ENCODE measurements at places on chromosomes 3 and 15.

DNA sequence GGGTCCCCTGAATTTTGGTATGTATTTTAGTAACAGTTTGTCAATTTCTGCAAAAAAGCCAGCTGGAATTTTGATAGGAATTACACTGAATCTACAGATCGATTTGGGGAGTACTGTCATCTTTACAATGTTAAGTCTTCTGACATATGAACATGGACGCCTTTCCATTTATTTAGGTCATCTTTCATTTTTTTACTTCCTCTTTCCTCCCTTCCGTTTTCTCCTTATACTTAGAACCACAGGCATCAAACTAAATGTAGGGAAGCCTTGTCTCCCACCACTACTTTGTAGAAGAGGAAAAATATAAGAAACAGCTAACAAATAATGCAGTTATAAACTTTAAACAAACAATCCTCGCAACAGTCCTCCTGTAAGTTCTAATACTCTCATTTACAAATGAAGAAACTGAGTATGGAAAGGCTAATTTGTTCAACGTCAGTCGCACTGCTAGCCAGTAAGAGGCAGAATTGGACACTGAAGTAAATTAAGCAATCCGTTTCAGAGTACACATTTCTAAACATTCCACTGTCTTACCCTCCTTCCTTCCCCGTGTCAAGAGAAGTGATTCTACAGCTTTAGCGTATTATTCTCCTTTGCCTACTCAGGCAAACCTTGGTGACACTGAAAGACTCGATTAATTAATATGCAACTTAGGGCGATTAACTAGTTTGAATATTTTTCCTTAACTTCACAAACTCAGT, 25.6 kb downstream of the RHOA start:
- DNase-seq: no peak

DNA sequence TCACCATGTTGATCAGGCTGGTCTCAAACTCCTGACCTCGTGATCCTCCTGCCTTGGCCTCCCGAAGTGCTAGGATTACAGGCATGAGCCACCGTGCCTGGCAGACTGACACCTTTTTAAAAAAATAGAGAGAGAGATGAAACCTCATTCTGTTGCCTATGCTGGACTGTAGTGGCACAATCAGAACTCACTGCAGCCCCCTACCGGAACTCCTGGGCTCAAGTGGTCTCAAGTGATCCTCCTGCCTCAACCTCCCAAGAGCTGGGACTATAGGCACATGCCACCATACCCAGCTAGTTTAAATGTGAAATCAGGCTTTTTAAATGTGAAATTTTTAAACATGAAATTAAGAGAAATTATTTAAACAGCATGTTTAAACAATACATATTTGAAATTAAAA, 265.2 kb upstream of the UBE2E1 start:
- DNase-seq: no peak

DNA sequence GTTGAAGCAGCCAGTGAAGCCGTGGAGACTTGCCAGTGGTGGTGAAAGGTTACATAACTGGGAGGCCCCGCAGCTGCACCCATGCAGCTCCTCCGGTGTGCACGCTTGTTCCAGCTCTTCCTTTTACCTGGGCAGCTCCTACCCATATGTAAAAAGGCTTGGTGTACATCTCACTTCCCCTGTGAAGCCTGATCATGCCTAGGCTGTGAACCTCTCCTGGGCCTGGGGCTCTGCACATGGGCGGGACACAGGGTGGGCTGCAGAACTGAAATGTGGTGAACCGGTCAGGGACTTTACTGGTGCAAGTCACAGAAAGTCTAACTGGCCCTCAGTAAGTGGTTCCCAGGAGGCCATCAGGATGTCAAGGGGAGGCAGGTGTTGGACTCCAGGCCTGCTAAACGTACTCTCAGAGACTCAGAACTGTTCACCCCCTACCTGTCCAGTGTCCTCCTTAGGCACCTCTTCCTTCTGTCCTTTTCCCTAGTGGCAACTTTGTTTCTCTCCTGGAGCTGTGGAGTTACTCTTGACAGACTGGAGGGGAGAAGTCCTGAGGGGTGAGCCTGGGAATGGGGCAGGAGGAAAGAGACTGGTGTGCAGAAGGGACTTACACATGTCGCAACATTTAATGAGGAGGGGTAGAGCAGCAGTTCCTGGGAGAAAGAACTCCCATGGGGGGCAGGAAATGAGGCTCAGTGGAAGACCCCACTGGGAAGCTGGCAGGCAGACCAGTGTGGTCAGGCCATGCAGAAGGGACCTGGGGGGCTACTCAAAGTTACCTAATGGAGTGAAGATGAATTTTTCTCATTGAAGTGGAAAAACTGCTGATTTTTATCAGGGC, 148.1 kb downstream of the EEFSEC start:
- no peak for DNase-seq

- no peak for DNase-seq
These were observed 81.7 kb downstream of the CD47 start for GRCh38 chr3:108008931-108009639.

DNA sequence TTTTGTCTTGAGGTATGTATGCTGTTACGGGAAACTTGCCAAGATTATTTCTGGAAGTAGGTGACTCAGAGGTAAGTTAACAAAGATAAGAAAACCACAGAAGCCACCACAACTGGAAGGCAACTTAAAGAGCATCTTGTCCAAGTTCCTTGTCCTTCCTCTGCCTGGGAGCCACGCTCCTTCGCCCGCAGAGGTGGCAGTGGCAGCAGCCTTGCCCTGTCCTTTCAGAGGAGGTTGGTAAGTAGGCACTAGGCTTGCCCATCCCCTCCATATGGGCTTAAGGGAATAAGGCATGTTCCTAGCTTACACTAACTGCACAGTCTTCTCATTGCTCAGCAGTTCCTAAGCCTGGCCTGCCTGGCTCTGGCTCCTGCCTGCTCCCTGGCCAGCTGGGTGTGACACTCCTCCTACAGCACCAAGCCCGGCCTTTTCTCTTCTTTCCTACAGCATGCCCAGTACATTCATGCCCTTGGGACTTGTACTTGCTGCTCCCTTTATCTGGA, 48.0 kb upstream of the RAB6B start:
- DNase-seq: no peak
